ENCODE measurements at places on chromosomes 2 and 18.

DNA sequence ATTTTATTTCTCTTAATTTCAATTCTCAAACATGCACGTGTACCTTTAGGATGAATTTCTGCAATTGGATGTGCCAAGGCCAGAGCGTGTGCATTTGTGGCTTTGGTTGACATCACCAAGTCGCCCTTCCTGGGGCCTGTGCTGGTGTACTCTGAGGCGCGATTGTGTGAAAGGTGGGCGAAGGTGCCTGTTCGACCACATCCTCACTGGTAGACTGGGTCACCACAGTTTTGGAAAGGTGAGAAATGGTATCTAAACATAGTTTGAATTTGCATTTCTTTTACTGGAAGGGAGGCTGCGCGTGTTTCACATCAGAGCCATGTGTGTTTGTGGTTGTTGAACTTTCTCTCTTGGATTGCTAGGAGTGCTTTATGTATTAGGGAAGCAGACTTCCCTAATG is 89.8 kb downstream of the LDLRAD4 start:
- no peak for DNase-seq

DNA sequence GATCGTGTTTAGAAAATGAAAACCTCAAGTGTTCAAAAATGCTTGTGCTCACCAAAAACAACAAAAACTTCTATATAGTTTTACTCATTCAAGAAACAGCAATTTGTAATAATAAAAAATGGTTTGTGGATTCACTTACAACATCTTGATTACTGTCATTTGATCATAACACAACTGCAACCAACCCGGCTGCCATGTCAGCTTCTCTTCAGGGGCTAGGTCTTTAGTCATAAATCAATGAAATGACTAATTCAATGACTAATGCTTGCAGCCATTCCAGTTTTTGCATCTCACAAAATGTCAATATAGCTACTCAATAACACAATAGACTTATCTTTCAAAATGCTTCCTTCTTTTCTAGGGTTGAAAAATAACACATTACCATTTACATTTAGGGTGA is 128.0 kb downstream of the OLA1 start:
- DNase-seq: no peak

DNA sequence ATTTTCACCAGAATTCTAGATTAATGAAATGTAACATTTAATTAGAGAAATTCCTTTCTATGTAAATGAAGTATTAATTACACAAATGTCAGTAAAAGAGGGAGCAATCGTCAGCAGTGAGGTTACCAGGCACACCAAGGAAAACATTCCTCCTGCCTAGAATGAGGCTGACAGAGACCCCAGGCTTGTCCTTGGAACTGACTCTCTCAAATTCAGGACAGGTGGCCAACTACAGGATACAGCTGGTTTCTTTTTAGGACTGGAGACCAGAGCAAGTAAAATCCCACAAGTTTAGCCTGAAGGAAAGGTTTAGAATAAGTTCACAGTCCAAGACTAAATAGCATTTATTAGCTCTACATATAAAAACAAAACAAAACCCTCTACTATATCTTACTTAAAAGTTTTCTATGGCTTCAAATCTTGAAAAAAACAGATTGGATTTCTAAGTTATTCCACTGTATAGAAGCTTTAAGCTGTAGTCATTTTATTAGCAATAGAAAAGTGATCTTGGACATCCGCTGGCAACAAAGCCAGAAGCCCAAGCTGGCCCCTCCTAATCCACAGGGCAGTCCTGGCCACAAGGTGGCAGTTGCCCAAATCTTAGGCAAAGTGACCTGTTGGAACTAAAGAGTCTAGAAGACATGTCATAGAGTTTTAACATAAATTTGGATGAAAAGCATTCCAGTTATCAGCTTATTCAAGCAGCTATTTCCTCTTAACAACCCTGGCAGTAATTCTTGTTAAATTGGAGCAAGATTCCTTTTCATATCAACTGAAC is 81.0 kb downstream of the SP3 start:
- peak; percentile 41 for DNase-seq

DNA sequence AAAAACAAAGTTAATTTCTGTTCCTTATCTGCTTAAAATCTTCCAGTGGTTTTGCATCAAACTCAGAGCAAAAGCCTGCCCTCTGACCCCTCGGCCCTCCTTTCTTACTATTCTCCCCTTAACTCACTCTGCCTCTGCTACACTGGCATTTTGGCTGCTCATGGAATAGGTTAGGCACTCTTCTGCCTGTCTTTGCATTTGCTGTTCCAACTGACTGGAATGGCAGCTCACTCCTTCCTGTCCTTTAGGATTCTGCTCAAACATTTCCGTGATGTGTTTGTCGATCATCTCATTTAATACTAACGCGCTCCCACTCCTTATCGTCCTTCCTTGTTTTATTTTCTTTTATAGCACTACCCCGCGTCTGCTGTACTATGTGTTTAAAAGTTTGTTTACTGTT is 815 bp downstream of the CEBPZ start:
- peak; percentile 33 for DNase-seq

- peak; percentile 64 for DNase-seq
Measured at GRCh38 chr2:8677646-8678592, 3.9 kb upstream of the ID2 start.

DNA sequence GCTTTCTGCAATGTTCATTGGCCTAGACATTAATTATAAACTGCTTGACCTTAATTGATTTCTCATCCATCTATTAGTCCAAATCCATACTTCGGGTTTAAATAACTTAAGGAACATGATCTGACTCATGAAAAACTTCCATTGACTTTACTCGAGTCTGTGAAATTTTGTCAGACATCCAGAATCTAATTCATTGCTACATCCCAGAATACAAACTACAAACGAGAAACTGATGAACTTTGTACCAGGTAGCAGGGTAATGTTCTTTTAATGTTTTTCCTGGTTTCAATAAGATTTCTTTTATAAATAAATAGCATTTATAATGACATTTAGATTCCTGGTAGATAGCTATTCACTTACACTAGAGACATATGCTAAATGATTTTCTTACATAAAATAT is 36.0 kb upstream of the IKZF2 start:
- no peak for DNase-seq

DNA sequence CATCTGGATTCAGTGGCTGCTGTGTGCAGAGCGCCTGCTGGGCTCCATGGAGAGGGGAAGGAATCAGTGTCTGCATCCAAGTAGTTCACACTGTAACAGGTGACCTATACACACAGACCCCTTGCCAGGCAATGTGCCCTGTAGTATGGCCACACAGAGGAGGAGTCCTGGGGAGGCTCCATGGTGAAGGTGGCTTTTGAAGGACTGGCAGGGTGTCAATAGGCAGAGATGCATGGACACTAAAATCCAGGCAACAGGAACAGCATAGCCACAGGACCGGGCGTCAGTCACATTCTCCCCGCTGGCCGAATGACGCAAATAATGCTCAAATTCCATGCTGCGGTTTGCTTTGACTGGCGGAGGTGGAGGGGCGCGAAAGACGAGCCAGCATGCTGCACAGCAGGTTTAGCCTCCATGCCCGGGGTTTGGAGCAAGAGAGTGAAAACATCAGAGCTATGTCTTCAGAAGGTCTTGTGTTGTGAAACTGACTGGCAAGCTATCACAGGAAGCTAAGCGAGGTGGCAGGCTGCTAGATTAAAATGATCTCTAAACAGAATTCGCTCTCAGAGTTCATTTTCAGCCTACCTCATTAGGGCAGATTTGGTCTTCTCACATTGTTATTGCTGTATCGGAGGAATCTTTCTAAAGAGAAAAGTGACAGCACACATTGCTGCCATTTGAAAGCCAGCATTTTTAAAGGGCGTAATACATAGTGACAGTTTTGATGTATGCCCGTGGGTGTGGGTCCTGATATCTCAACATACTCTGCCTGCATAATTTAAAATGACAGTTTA is 1.2 kb upstream of the CHMP1B start:
- peak; percentile 45 for DNase-seq

DNA sequence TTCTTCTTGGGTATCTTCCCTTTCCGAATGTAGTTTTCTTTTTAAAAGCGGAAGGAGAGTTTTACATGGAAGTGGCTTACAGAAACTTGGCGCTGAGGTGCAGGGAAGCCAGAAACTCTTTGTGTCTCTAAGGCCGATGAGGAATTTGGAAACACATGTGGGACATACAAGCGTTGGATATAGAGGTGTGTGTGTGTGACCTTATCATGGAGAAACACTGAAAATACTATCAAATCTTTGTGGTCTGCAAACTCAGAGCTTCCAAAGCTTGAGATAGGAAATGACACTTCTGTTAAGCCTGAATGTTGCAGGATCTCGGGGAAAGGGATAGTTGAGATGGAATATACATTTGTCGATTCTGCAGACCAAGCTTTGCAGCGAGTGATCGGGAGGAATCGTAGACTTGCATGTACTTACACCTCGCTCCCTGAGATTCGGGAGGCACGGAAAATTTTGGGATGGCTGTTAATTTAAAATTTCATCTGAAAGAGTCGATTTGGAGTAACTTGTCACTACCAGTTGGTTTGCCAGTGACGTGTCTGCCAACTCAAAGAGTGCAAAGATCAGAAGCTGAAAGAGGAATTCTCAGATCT is 1.0 kb downstream of the NAB1 start:
- no peak for DNase-seq

DNA sequence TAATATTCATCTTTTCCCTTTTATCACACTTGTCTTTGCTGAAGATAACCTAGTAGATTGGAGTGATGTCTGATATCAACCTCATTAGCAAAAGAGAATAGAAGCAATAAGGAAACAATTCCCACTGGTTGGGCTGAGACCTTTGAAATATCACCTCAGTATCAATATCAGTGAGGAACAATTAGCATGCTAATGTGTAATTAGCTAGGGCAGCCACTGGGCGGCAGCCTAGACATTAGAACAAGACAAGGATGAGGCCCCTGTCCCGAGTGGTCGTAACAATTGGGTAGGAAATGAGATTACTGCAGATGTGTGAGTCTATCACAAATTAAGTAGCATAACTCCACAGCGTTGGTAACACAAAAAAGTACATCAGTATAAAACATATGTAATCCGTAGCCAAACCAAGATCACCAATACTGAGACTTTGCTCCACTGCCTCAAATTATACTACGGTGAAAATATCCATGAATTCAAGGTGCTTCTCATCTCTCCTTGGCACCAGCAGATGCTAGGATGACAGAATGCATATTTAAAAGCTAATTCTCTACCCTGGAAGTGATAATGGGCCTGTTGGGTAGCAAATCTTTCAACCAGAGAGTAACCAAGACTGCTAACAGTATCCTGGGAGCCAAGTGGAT is 99.1 kb downstream of the ALPK2 start:
- DNase-seq: peak; percentile 89

GRCh38 chr2:23069156-23069555 is 315.8 kb upstream of the KLHL29 start:
- DNase-seq: no peak

GRCh38 chr2:15198051-15198450 is 363.1 kb downstream of the NBAS start:
- DNase-seq: no peak
